ENCODE measurements at places on chromosomes 6 and 20.

- no peak for DNase-seq
These were observed 15.6 kb downstream of the DUSP22 start for GRCh38 chr6:307874-308273.

DNA sequence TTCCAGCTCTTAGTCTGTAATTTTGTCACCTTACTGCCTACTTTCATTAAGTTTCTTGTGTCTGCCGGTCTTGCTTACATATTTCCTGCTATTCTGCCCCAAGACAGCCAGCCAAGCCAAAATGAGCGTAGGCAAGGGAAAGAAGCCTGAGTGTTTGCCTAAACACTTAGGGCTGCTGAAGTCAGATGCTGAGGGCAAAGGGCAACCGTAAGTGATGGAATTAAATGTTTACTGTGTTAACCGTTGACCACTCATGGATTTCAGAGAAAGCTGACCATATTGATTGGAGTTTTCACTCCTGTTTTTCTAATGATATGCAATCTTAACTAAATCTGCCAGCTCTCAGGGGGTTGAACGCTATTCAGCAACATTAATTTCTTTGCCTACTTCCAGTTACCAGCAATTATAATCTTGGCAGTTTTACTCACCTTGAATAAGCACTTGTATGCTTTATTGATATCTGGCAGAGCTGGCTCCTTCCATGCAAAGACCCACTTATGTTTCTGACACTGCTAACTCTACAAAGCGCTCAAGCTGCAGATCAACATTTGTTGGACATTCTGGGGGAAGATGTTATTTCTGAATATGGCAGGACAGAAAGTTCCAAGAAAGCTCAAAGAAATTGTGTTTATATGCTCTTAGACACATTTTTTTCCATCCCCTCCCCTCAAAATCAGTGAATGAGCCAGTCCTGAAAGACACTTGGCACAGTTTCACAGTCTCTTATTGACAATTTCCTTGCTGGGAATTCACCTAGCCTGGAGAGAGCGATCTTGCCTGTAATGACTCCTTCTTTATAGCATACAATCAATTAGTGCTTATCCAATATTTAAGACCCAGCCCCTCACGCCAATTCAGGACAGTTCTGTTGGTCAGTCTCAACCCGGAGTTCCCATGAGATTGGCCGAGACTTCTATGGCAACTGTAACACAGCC, 183.8 kb downstream of the PLCB1 start:
- DNase-seq = no peak

DNA sequence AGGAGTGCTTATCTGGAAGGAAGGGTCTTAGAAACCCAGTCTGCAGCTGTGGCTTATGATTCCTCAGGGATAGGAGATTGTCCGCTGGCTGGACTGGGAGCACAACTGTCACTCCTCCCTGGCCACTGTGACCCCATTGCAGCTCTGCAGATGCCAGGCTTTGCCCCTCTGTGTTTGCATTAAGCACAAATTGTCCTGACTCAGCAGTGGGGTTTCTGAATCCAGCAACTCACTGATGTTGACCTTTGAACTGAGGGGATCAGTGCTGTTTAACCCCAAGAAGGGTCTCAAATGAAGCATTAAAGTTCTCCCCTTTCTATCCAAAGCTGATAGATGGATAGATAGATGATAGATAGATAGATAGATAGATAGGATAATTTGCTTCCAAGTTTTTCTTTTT, 29.5 kb downstream of the DACT2 start:
- DNase-seq = no peak

- DNase-seq = no peak
These were observed 1.1 kb upstream of the MMP24OS start for GRCh38 chr20:35279040-35279439.

GRCh38 chr6:111841822-111842221, 31.4 kb downstream of the FYN start:
- no peak for DNase-seq

DNA sequence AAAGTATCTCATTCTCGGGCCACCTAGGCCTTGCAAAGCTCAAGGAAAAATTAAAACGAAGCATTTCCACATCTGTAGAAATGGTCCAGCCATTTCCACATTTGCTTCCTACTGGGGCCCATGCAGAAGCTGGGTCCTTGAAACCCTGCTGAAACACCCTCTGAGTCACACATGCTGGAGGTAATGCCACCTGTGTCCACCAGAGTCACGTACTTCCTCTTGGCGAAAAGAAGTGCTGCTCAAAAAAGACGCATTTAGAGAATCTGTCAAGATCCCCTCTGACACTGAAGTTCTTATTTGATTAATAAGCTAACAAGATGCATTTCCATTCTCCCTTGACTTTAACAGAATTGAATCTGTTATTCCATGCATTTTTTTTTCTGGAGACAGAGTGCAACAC, 423.2 kb downstream of the PREX1 start:
- DNase-seq = no peak

DNA sequence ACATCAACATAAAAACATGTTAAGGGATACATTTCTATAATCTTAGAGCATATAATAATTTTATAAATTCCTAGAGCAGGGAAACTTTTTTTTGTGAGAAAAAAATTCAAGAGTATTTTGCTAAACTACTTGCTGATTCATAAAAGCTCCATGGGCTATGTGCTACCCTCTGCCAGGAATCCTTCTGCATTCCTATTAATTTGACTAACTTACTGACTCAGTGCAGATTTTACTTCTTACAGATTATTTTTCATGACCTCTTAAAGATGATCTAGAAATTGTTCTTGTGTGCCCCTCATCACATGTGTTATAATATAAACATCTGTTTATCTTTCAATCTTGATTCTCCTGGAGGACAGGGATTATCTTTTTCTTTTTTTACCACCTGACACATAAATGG, 5.7 kb downstream of the VTA1 start:
- DNase-seq = no peak

DNA sequence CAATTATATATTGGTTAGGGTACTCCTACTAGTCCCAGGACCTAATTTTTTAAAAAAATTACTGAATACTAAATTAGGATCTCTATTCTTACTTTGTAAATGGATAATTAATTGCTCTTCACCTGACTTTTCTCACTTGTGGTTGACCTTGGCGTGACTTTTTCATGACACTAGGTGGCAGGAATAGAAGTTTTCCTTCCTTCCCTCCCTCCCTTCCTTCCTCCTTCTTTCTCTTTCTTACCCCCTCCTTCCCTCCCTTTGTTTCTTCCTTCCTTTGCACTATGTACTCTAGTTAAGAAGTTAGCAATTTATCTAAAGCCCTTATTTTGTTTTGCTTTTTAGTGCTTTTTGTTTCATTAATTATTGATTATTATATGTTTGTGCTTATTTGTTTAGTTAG, 20.4 kb upstream of the HBS1L start:
- no peak for DNase-seq

- no peak for DNase-seq
These were observed 405.8 kb downstream of the CDH4 start for GRCh38 chr20:61657721-61658377.

DNA sequence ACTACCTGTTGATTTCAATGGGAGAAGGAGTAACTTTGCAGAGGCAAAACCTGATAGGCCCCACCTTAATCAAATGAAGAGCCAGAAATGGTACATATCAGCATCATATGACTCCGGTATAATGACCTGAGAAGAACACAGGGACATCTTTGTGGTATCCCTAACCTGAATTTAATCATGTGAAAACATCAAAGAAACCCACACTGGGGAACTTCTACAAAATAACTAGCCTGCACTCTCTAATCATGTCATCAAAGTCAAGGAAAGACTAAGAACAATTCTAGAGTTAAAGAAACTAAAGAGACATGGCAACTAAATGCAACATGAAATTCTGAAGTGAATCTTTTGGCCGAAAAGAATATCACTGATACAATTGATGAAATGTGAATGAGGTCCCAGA, 34.9 kb downstream of the SLC17A4 start:
- DNase-seq = no peak

DNA sequence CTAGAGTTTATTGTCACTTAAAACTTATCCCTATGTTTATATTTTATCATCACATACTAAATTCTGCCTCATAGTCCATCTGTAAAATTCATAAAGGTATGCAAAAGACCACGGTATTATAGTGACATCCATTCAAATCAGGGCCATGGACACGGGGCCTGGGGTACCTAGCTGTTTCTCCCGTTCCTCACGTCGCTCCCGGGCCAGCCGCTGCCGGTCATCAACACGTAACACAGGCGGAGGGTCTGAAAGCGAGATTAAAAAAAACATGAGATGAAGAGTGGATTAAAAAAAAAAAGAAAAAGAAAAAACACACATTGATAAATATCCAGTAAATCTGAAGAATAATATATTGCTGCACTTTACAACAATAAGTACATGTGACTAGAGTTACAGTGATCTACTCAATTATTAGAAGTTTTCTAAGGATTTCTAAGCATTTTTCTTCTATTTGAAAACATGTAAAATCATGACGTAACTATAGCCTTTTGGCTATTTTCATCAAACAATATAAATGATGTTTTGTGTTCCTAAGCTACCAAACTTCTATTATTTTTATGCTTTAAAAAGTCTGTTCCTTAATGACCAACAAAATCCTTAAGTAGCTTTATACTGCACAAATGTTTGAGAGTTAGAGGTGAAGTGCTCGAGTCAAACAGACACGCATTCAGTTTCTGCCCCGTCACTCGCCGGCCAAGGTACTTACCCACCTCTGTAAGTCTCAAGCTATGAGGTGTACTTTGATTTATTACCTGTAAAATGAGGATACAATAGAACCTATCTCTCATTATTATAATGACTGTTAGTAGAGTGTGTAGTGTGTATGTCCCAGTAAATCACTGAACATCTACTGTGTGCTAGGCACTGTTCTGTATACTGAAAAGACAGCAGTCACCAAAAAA, 122.1 kb upstream of the BCLAF1 start:
- no peak for DNase-seq

DNA sequence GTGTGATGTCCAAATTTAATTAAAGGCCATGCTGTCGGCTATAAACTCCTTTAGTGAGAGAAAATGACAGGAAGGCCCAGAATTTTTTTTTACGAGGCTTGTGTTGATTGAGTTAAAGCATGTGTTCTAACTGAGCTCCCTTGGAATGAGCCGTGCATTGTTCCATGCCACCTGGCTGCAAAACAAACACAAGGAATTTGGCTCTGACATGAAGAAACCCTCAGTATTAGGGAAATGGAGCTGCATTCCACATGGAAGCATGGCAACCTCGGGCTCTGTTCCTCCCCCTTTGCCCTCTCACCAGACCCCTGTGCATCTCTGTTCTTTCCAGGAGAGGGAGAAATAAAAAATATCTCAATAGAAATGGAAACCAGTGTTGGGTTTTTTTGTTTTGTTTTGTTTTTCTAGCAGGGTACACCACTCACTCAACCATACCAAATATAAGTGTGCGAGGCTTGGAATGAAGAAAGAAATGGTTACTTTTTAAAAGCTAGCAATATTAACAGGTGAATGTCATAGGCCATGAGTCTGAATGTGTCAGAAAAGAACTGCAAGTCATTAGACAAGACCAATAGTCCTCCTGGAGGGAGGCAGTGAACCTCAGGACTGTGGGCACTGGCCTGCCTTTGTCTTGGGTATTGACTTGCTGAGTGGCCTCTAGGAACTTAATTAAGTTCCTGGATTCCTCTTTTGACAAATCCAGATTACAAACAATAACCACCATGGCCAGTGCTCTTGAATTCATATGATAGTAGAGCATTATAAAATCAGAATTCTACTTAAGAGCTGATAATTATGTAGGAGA, 935.1 kb downstream of the KIF16B start:
- no peak for DNase-seq

GRCh38 chr6:50778696-50779095, 40.0 kb upstream of the TFAP2B start:
- DNase-seq = no peak

DNA sequence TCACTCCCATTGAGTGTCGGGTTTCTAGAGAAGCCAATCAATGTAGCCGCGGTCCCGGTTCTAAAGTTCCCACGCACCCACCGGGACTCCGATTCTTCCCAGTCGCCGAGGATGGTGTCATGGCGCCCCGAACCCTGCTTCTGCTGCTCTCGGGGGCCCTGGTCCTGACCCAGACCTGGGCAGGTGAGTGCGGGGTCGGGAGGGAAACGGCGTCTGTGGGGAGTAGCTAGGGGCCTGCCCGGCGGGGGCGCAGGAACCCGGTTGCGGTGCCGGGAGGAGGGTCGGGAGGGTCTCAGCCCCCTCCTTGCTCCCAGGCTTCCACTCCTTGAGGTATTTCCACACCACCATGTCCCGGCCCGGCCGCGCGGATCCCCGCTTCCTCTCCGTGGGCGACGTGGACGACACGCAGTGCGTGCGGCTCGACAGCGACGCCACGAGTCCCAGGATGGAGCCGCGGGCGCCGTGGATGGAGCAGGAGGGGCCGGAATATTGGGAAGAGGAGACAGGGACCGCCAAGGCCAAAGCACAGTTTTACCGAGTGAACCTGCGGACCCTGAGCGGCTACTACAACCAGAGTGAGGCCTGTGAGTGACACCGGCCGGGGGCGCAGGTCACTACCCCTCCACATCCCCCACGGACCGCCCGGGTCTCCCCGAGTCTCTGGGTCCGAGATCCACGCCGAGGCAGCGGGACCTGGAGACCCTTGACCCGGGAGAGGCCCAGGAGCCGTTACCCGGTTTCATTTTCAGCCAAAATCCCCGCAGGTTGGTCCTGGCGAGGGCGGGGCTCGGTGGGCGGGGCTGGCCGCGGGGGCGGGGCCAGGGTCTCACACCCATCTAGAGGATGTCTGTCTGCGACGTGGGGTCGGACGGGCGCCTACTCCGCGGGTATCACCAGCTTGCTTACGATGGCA, 35.2 kb upstream of the HLA-G start:
- DNase-seq = peak; percentile 63

GRCh38 chr6:158782432-158783166, 36.6 kb downstream of the EZR start:
- no peak for DNase-seq

GRCh38 chr20:62336329-62336728, 30.8 kb downstream of the LAMA5 start:
- DNase-seq = no peak

DNA sequence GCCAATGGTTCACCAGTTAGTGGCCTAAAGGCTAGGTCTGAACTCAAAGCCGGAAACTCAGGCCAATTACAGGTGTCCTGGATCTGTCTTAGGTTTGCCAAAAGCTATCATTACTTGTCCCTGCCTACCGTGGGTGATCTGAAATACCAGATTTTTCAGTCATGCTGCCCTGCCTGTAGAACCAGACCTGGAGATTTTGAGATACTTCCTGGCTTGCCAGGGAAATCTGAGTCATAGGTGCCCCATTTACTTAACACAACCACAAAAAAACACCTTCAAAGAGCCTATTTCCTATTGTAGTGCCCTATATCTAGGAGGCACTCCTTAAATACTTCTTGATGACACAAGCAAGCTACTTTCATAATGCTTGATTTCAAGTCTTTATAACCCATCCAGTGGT, 13.9 kb upstream of the RANBP9 start:
- DNase-seq = no peak

DNA sequence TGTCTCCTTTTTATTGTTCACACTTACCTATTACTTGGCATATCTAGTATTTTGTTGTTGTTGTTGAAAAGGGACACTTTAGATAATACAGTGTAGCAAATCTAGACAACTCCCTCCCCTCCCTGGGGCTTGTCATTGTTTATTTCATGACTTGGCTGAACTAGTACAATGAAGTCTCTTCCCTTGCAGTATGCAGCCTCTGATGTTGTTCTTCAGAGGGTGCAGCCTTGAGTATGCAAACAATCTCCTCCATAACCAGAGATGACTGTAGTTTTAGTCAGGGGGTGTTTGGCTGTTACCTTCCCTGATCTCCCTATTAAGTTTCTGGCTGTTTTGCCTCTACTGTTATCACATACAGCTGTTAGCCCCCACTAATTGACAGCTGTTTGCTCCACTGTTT, 315.4 kb upstream of the RUNX2 start:
- DNase-seq = no peak

- DNase-seq = no peak
These were observed 7.2 kb downstream of the PREX1 start for GRCh38 chr20:48820649-48820973.
